Tibial artery (tissue), 4 donors: ENCODE measurements at places on chromosomes 1 and 21.

- no peak for DNase-seq
Measured at GRCh38 chr1:148318123-148318903, 164.8 kb downstream of the PPIAL4G start.

- no peak for DNase-seq
Measured at GRCh38 chr1:26047278-26047874, 1.5 kb upstream of the SLC30A2 start.

DNA sequence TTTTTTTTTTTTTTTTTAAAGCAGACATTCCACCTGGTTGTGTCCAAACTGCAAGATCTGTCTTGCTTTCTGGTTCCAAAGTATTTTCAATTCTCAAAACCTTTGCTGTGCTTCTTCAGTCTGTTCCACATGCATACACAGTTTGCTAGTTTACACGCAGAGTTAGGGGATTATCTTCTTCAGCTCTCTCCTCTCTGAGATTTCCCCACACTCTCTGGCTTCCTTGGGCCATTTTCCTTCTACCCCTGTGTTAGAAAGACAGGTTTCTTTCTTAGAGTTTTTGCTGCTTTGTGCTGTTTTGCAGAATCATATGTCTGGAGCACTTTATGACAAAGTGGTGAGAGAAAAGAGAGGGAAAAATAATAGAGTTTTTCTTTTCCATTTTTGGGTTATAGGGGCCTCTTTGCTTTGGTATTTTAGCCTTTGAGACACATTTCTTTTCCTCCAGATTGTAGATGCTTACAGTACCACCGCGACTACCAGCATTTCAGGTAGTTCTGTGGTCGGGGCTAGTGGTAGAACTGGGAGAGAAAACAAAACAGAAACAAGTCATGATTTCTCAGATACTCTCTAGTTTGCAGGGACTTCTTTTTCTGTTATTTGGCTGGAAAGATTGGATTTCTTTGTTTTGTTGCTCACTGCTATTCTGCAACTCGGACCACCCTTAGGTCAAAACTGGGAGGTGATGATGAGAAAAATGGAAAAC, 66.3 kb downstream of the RABGAP1L start:
- no peak for DNase-seq

DNA sequence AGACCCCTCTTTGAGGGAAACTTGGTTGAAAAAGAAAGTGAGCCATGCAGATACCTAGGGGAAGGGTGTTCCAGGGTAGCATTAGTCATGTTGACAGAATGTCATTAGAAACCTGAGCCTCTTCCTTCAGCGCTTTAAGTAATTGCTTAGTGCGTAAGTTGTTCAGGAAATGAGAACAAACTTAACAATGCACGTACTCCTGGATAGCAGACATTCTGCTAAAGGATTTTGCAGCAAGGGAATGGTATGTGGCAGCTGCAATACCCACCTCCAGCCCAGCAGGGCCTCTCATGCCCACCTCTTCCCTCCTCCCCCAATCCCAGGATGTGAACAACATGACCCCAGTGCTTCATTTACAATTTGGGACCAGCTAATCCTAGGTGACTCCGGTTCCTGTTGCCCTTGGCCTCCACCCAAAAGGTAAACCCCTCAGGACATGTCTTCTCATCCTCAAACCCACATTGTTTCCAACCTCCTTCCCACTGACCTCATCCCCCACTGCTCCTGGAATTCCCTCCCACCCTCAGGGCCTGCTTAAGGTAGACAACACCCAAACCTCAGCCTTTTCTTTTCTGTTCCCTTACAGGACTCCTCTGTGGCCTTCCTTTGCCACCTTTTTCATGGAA, 98.0 kb upstream of the BCAR3 start:
- no peak for DNase-seq

GRCh38 chr1:203267912-203268311, 37.4 kb upstream of the BTG2 start:
- DNase-seq = peak; percentile 62

DNA sequence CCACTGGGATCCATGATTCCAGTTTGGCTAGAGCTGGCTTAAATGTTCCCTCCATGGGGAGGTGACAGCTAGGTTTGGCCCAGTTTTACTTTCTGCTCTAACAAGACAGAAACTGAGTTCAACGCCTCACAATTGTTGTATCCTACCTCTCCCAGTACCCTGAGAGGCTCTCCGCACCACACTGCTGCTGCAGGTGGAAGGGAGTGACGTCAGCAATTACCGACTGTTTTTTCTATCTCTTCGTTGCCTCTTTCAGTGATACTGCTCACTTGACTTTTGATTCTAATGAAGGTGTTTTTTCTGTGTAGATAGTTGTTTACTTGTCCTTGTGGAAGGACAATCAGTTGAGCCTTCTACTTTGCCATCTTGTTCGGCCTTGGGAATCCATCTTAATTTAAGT, 204.9 kb upstream of the DUSP10 start:
- no peak for DNase-seq

GRCh38 chr1:179984101-179984500, 29.5 kb downstream of the CEP350 start:
- DNase-seq = no peak

DNA sequence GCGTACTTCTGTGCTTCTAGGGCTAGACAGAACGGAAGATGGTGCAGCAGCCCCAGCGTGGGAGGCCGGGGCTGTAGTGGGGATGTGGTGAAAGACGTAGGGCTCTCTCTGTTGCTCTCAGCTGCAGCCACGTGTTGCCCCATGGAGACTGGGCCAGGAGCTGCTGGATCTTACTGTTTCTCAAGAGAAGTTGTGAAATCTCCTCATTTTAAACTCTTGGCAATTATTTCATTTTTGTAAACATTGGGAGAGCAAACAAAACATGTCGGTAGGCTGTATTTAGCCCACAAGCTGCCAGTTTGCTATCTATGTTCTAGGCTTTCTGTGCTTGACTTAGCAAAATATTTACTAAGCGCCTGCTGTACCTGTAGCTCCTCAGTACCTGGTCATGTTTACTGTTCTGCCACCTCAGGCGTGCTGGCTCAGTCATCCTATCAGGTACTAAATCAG, 15.9 kb upstream of the ELOA start:
- peak; percentile 75 for DNase-seq

DNA sequence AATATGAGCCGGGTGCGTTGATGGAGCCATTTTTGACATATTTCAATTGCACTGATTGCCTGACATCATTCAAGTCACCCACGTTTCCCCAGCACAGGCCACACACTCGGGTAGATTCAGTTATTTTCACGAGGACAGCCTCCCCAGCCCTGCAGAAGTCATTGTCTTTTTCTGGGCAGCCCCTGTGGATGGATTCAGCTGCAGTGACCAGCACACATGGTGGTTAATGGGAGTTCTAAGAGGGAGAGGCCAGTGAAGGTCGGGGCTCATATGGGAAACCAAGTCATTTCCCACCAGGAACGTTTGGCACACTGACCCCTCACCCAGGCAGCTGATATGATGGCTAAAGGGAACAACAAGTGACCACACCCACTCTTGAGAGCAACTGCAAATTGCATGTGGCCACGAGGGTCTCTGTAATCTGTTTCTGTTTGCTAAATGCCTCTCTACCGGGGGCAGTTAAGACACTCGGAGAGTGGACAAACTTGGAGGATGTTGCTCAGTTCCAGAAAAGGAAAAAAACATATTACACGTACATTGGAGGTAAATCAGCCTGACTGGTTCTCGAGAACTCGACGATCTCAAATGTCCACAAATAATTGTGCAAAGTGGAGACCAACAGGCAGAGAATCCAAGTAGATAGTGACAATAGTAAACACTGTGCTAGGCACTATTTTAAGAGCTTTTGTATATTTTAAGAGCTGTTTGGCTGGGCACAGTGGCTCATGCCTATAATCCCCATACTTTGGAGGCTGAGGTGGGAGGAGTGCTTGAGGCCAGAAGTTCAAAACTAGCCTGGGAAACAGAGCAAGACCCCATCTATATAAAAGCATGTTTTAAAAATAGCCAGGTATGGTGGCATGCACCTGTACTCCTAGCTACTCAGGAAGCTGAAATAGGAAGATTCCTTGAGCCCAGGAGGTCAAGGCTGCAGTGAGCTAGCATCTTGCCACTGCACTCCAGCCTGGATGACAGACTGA, 167.2 kb upstream of the IRF2BP2 start:
- no peak for DNase-seq

- no peak for DNase-seq
Measured at GRCh38 chr1:68448365-68448764, 1.4 kb downstream of the RPE65 start.

DNA sequence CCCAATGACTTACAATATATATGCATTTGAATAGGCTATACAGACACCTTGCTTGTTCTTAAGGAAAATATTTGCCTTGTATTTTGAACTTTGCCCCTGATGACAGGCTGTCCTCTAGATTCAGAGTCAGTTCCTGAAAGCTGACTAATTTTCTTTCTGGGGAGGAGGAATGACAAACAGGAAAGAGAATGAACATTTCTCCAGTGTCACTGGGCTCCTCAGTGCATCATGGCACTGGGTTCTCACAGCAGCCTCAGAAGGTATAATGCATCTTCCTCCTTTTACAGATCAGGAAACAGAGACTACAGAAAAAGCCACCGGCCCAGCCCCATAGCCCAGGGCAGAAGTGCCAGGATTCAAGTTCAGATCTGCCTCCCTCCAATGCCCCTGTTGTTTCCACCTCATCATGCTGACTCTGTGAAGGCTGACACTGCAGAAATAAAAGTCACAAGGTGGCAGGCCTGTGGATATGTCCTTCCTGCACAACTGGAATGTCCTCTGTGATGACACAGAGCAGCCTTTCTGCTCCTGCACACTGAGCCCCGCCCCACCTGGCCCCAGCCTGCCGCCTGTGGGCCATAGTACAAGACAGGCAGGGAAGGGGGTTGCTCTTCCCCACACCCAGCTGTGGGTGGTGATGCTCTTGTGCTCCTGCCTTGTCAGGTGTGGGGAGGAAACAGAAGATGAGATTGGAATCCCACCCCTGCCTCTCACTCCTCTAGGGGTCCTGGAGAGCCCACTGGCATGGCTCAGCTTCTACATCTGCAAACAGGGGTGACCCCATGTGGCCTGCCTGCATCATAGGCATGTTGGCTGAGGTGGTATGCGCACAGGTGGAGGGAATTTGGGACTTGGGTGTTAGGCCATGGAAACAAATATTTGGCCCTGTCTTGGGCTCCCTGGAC, 6.4 kb downstream of the TTC22 start:
- DNase-seq = no peak

DNA sequence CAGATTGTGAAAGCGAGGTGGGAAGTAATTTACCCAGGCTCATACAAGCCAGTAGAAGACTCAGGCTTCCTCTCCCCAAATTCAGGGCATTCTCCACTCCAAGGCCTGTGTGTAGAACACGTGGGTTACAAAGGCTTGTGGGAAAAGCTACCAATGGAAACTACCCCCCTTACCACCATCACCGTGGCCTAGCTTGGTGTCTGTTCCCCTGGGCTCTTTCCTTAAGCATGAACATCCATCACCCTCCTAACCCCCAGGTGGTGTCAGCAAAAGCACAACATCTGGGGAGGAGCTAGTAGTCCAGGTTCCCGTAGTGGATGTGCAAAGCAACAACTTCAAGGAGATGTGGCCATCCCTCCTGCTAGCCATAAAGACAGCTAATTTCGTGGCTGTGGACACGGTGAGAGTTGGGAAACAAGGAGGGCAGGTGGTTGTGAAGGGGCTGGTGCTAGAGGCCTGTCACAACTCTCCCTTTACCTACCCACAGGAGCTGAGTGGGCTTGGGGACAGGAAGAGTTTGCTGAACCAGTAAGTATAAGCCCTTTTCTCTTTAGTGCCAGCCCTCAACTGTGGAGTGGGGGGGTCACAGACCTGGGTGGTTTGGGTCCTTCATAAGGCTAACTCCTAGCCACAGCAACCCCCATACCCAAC, 701 bp upstream of the MUTYH start:
- no peak for DNase-seq

GRCh38 chr1:229093238-229093540, 177.7 kb upstream of the RAB4A start:
- DNase-seq = no peak

DNA sequence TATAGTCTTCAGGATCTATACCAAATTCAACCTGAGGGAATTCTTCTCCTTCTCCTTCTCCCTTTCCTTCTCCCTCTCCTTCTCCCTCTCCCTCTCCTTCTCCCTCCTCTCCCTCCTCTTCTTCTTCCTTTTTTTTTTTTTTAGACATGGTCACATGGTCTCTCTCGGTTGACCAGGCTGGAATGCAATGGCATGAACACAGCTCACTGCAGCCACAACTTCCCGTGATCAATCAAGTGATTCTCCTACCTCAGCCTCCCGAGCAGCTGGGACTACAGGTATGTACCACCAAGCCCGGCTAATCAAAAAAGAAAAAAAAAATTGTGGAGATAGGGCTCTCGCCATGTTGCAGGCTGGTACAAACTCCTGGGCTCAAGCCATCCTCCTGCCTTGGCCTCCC, 51.5 kb downstream of the DNAI4 start:
- DNase-seq = no peak

DNA sequence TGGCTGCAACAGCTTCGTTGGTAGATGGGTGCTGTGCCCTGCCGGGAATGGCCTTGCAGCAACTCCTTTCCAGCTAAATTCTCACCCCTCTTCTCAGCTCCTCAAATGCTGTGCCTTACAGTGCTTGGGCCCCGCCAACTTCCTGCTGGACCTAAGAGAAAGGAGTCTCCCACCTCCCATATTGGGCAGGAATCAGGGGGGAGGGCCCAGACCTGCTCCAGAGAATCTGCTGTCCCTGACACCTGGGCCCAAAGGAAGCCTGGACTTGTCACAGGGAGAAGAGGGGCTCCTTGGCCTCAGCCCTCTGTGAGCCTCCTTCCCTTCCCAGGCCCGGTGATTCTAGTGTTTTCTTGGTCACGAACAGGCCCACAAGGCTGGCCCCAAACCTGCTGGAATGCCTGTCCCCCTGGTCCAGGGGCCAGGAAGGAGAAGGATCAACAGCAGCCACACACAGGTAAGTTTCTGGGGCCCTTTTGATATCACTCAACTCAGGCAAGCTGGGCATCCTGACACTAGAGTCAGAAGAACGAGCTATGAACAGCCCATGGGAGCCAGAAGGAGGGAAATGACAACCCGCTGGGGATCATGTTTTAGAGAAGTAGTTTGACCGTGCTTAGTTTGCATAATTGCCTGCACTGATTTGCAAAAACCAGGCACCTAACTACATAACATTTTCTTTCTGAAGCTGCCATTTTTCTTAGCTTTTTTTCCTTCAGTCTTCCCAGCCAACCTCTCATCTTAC, 86.2 kb downstream of the CD247 start:
- DNase-seq = no peak

GRCh38 chr1:44988531-44989156, 2.2 kb upstream of the EIF2B3 start:
- DNase-seq = no peak
